ENCODE measurements at places on chromosomes 3 and 15.

- no peak for DNase-seq
Observed at GRCh38 chr3:184110316-184110725, 13.5 kb downstream of the HTR3E start.

DNA sequence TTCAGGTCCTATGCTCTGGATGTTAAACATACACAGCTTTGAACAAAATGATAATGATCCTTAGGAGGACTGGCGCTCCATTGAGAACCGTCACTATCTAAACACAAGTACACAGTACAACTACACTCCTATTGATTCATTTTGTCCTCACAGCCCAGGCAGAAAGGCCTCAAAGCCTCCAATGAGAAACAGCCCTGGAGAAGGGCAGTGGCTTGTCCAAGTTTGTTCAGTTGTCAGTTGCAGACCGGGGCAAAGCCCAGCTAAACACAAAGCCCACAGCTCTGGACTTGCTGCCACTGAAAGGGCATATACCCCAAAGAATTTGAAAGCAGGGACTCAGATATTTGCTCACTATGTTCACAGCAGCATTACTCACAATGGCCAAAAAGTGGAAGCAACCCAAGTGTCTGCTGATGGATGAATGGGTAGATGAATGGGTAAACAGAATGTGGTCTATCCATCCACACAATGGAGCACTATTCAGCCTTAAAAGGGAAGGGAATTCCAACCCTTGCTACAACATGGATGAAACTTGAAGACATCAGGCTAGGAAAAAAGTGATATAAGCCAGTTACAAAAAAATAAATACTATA is 34.7 kb downstream of the NUP210 start:
- DNase-seq, result no peak

GRCh38 chr3:172515130-172515918 is 7.9 kb downstream of the TNFSF10 start:
- no peak for DNase-seq

DNA sequence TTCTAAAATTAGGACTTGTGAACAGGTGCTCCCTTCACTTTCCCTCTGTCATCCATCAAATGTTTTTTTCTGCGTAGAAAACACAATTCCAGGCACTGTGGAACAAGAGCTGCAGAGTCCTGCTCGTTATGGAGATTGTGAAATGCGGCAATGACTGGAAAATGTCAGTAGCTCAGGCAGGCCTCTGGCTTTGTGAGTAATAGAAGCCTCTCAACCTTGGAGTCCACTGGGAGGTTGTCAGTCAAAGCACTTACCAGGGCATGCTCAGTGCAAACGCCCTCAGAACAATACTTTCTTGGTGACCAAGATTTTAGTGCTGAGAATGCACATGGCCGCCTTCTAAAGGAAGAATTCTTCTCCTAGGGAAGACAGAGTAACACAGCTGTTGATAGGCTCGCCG is 26.7 kb upstream of the MED12L start:
- no peak for DNase-seq

- no peak for DNase-seq
Observed at GRCh38 chr3:62013951-62014350, 359.4 kb downstream of the FEZF2 start.

- no peak for DNase-seq
Observed at GRCh38 chr3:124878561-124879336, 8.4 kb downstream of the ITGB5 start.

DNA sequence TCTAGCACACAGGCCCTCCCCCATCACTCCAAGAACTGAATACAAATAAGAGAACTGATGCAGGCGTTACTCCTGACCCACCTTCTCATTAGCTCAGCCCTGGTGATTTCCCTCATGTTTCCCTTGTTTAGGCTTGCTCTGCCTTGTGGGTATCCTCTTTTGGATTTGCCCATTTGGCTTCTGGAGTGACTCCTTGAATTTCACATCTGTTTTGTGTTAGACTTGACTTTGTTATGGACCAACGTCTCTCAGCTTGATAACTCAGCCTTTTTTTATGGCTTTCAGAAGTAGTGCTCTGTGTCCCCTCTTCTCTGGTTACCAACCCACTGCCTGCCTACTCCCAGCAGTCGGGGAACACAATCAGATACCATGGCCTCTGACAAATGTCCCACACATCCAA is 11.3 kb upstream of the TMOD3 start:
- DNase-seq, result no peak

DNA sequence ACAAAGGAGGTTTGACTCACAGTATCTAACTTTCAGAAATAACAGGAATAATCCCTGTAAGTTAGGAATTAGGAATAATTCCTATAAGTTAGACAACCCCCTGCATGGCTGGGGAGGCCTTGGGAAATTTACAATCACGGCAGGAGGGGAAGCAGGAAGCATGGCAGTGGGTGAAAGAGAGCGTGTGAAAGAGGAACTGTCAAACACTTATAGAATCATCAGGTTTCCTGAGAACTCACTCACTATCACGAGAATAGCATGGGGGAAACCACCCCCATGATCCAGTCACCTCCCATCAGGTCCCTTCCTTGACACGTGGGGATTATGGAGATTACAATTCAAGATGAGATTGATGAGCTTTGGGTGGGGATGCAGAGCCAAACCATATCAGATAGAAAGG is 385.5 kb downstream of the IL20RB start:
- no peak for DNase-seq

DNA sequence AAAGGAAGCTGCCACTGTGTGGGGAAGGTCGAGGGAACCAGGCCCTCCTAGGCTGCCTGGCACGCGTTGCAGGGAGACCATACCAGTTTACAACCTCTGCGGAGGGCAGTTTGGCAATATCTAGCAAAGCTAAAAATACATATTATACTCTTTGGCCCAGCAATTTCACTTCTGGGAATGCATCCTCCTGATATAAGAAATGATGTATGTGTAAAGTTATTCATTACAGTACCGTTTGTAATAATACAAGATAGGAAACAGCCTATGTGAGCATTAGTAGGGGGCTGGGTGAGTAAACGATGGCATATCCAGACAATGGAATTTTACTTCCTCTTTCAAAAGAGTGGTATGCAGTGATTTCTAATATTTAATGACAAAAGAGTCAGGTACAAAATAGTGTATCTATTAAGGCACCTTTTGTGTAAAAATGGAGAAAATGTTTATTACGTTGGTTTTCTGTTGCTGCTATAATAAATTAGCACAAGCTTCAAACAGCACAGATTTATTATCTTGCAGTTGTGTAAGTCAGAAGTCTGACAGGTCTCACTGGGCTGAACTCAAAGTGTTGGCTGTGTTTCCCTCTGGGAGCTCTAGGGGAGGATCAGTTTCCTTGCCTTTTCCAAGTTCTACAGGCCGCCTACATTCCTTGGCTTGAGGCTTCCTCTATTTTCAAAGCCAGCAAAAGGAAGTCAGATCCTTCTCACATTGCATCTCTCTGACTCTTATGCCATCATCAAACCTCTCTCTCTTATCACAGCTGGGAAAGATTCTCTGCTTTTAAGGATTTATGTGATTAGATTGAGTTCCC is 9.0 kb downstream of the APOD start:
- DNase-seq, result no peak

DNA sequence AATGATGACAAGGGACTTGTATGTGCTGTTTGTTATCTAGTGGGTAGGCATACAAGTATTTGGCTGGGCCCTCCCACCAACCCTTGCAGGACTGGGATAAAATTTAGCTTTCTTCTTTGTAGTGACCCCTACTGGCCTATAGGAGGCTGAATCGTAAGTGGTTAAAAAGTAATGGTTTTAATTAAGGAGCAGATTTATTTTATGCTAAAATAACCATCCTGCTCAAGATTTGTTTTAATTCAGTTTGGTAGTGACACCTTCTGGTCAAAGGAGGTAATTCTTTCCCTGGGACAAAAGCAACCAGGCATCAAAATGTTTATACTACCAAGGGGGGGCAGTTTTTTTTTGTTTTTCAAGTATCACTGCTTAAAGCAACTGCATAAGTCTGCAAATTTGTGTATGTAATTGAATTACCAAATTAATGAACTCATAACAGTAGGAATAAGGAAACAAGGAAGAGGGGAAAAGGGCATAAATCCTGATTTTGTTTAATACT is 70.7 kb downstream of the TOP2B start:
- DNase-seq, result no peak

DNA sequence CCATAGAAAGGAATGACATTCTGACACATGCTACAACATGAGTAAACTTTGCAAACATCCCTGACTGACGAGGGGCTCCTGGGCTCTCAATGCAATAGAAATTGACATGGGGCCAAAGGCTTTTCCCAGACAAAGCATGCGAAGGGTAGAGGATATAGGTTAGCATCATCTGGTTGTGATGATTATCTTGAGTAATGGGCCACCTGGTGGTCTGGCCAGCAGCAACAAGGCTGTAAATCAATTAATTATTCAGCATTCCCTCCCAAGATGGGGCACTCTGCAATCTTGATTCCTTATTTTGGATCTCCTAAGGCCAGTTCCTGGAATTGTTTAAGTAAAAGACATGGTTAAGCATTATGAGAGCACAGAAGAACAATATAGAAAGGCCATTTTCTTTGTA is 99.2 kb downstream of the AGBL1 start:
- no peak for DNase-seq

- no peak for DNase-seq
Observed at GRCh38 chr3:55165704-55166405, 238.0 kb upstream of the LRTM1 start.

GRCh38 chr3:156175570-156175969 is 55.2 kb downstream of the KCNAB1 start:
- no peak for DNase-seq

DNA sequence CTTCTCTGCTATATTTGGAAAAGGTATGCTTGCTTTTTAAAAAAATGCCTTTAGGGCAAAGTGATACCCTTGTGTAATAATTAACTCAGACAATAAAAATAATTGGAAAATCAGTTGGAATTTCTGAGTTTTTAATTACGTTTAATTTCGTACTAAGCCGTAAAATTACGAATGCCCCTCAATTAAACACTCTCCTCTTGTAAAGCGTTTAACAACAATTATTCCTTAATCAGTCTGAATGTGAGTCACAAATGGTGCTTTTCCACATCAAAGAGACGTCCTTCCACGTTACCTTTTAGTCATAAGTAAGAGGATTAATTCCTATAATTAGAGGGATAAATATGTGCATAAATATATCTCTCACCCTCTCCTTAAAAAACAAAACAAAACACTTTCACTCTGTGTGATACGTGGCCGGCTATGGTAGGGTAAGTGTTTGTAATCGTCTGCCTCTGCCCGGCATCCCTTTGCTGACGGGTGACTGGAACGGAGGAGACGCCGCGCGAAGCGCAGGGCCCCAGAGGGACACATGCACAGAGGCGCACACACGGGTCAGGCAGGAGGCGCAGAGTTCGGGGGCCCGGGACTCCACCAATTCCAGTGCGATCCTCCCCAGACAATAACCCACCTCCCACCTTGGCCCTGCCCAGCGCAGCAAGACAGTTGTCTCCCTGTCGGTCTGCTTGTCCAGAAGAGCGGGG is 9.7 kb upstream of the MEIS2 start:
- no peak for DNase-seq

GRCh38 chr3:113039546-113039945 is 48.8 kb downstream of the GTPBP8 start:
- DNase-seq, result no peak
